ENCODE measurements at places on chromosomes 1 and 21. TPM values are rescaled to one million over a fixed set of nuclear protein-coding genes. Genes with fewer than 3 reads are reported as not detected.

ASCL5 gene
- total RNA-seq = not detected

PLXNA2 gene
- 0.36 TPM for total RNA-seq

ICOSLG gene
- 5.0 TPM for total RNA-seq

CA14 gene
- total RNA-seq = not detected

LRRC71 gene
- not detected for total RNA-seq

RGS8 gene
- total RNA-seq = not detected

P3H1 gene
- 39.4 TPM for total RNA-seq

PLEKHN1 gene
- total RNA-seq = 3.8 TPM

OR2L2 gene
- 0.08 TPM for total RNA-seq

AADACL3 gene
- total RNA-seq = not detected

HLX gene
- not detected for total RNA-seq

ADGRL2 gene
- total RNA-seq = not detected

TMPRSS15 gene
- not detected for total RNA-seq

RNF207 gene
- 4.4 TPM for total RNA-seq

ARMH1 gene
- total RNA-seq = 140 TPM

LPAR3 gene
- total RNA-seq = 3.6 TPM

CHIA gene
- total RNA-seq = not detected

ZNF683 gene
- total RNA-seq = 0.31 TPM

Measured in activated naive CD4-positive, alpha-beta T cell treated with anti-CD3 and anti-CD28 coated beads, Interleukin-2, amount 10 ng/mL, durations not matched to agents 5 hours and 36 hours (primary cell).